ENCODE measurements at places on chromosomes 5 and 9.

DNA sequence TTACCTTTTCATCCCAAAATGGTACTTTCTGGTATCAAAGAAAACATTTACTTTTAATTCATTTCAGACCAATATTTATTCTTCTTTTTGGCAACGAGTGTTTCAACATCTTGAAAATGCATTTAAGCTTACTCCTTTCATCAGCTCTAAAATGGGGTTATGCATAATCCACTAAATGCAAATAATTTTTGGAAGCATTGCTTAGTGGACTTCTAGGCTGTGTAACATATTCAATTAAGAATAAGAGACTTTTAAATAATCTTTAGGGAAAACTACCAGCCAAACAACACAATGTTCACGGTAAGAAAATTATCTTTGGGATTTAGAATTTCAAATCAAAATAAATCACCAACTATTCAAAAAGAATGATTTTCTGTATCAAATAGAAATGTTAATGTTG is 118.2 kb downstream of the ADAMTS6 start:
- DNase-seq: no peak

DNA sequence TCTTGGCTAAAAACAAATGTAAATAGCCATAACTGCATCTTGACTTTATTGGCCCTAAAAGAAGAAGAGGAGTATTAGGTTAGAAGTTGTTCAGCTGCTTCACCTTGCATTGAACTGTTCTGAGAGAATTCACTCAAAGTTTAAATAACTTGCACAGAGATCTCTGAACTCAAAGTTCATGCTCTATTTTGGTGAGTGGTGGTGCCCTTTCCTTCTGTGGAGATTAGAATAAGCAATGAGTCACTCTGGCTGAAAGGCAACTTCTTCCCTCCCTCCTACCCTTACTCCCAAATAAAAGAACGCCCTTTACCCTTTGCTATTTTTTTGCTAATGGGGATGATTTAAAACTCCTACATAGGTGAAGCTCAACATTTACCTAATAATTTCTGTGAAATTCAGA is 48.9 kb downstream of the ERMP1 start:
- no peak for DNase-seq

DNA sequence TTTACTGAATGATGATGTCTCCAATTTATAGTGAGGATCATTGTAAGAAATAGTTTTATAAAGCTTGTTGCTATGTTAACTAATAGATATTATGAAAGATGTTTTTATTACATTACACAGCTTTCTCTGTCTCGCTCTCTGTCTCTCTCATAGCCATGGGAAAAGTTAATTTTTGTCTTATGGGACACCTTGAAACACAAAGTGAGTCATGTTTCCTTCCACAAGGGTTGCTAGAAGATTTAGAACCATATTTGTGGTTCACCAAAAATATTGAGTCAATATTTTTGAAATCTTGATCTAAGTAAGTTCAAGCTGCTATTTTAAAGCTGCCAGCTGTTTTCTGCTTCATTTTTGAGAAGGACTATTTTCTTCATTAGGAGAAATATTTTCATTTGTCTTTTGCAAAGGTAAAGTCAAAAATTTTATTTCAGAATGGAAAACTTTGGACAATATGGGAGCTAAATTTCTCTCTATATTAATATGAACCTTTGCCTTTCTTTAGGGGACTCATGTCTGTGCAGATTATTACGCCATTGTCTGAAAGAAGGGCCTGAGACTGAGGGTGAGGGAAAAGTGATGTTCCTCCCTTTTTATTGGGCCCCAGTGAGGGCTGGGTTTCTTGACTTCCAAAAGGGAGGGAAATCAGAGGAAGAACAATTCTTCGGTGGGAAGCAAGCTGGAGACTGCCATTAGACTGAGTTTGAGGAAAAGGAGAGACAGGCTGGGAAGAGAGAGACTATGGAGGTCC is 87.9 kb upstream of the SLC24A2 start:
- no peak for DNase-seq

DNA sequence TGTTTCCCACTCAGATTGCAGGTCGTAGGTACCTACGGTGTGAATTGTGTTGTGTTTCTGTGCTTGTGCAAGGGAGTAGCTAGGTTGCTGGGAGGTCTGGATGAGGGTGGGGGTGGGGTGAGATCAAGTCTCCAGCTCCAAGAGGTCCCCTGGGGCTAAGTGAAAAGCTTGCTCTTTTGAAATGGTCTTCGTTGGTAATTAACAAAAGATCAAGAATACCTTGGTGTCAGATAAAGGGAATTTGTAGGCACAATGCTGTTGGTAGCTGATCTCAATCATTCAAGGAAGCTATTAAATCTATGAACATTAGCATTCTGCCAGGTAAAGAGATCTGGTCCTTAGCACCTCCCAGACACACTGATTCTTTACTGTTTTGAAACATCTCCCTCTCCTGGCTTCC is 928 bp upstream of the PCDHGC4 start:
- DNase-seq: no peak

- DNase-seq: no peak
Observed at GRCh38 chr5:104299998-104300706, 737.6 kb upstream of the NUDT12 start.

- no peak for DNase-seq
Observed at GRCh38 chr9:75109210-75109839, 21.0 kb downstream of the OSTF1 start.

DNA sequence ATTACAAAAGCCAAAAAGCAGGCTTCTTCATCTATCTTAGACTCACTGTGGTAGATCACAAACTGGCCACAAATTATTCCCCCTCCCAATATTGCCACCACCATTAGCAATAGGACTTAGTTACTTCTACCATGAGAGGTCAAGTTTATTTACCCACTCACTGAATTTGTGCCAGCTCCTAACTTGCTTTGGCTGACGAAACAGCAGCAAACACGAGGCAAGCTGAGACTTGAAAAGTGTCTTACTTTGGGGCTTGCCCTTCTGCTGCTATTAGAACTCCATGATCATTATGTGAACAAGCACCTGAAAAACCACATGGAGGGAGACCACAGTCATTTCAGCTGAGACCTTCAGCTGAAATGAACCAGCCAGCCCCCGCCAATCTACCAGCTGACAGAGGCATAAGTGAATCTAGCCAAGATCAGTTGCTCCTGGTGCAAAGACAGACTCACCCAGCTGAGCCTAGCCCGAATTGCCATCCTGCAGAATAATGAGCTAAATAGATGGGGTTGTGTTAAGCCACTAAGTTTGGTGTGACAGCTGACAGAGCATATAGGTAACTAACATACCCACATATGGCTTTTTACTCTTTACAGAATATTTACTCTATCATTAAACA is 5.7 kb downstream of the WDR41 start:
- DNase-seq: no peak

DNA sequence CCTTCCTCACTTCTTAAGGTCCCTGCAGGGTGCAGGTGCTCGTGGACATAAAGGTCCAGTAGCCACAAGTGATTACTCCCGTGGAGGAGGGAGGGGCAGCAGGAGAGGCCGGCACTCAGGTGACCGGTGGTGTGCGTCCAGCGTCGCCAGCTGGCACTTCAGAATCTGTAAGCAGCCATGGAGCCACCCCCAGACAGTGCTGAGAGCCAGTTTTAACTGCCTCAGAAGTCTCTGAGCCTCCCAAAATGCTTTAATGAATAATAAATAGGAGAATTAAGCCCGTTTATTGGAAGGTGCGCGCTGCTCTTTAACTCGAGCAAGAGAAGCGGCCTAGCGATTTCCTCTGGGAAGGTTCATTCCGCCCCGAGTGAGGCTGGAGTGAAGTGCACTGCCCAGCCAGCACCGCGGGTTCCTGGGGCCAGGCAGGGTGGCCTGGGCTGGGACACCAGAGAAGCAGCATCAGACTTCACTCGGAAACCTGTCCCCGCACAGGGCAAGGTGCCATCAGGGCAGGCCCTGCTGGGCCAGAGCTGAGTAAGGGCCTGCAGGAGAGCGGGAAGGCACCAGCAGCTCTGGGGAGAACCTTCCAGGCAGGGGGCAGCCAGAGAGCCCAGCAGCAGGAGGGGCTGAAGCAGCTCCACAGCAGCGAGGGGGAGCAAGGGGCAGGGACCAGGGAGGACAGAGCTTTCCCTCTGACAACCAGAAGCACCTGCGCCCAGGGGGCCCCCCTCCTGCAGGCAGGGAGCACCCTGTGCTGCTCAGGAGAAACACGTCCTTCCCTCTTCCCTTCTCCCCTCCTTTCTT is 61.2 kb downstream of the VAV2 start:
- no peak for DNase-seq

DNA sequence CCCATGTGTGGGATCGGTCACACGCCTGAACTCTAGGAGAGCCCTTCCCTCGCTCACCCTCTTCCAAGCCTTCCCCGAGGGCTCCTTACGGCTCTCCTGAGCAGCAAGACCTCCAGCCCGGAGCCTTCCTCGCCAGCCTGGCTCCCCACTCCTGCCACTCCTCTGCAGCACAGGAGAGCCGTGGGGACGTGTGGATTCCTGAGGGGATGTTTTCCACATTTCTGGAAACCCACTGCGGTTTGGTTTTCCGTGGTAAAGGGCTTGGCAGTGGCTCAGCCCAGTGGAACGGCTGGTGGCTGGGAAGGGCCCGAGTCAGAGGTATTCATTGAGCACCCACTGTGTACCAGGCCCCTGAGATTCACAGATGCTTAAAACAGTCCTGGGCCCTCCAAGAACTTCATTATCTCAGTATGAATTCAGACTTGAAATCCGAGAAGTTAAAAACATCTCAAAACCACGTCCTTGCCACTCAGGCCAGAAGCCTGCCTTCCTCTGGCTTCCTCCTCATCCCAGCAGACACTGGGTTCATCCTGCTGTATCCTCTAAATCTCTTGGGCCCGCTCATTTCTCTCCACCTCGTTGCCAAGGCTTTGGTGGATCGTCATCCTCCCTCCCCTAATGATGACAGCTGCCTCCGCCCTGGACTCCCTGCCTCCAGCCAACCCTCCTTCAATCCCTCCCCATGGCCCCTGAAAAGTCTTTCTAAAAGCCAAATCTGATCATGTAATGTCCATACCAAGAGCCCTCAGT is 109.6 kb downstream of the FGF18 start:
- DNase-seq: no peak

- no peak for DNase-seq
Observed at GRCh38 chr9:20041697-20042081, 252.9 kb upstream of the SLC24A2 start.

GRCh38 chr5:111830333-111830732 is 73.3 kb upstream of the NREP start:
- no peak for DNase-seq

- no peak for DNase-seq
Observed at GRCh38 chr5:67904366-67904765, 311.2 kb upstream of the PIK3R1 start.

- DNase-seq: no peak
Observed at GRCh38 chr5:172754596-172755356, 16.2 kb downstream of the DUSP1 start.

- DNase-seq: no peak
Observed at GRCh38 chr5:10427201-10427600, 14.5 kb upstream of the ROPN1L start.

DNA sequence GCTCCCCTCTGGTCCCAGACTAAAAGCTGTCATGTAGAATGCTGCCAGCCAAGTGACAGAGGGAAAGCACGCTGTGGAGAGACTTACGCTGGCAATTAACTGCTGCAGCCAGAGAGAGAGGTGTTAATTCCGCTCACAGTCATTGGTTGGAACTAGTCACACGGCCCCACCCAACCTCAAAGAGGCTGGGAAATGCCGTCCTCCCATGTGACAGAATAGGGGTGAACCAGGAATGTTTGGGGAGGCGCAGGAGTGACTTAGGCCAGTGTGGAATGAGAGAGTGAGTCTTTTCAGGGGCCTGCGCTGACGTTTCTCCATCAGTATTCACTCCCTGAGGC is 87.6 kb downstream of the AMBP start:
- no peak for DNase-seq

- no peak for DNase-seq
Observed at GRCh38 chr5:74736759-74737158, 30.2 kb downstream of the GFM2 start.

GRCh38 chr5:56432321-56432720 is 199.2 kb upstream of the ANKRD55 start:
- no peak for DNase-seq

GRCh38 chr5:159782197-159782994 is 133.9 kb upstream of the ADRA1B start:
- no peak for DNase-seq

- no peak for DNase-seq
Observed at GRCh38 chr9:87850391-87850790, 32.3 kb upstream of the SPATA31E1 start.

DNA sequence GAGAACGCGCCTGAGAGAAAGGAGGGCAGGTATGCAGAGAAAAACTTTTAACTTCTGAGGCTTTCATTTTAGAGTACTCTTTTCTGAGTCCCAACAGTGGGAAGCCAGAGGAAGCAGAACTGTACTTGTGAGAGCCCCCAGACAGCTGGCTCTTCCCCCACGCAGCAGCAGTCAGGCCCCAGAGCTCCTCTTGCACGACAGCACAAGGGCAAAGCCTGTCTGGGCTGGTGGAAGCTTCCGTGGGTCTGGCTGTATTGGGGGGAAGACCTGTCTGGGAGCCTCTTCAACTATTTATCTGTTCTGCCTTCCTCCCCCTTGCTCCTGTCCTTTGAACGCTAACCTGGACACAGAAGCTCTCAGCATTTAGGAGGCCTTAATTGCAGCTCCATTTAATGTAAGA is 68.2 kb downstream of the THBS4 start:
- DNase-seq: no peak

GRCh38 chr9:114250235-114250568 is 72.7 kb upstream of the ORM1 start:
- DNase-seq: no peak

GRCh38 chr5:96503501-96504236 is 70.6 kb upstream of the PCSK1 start:
- no peak for DNase-seq

GRCh38 chr5:139062910-139063663 is 135.1 kb downstream of the SIL1 start:
- DNase-seq: no peak

DNA sequence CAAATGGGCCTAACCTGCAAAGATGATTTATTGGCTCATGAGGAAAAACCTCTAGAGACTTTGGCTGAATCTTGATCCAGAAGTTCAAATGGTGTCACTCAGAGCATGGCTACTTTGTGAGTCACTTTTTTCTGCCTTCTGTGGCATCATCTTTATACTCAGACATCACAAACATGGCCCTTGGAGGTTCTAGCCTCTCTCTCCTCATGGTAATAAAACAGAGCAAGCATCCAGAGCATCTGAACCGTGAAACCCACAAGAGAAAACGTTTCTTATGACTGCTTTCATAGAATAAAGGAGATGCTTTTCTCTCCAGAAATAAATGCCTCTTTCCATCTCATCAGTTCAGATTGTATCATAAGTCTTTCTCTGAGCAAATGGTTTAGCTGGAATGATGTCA is 780.3 kb downstream of the KCTD16 start:
- DNase-seq: no peak

DNA sequence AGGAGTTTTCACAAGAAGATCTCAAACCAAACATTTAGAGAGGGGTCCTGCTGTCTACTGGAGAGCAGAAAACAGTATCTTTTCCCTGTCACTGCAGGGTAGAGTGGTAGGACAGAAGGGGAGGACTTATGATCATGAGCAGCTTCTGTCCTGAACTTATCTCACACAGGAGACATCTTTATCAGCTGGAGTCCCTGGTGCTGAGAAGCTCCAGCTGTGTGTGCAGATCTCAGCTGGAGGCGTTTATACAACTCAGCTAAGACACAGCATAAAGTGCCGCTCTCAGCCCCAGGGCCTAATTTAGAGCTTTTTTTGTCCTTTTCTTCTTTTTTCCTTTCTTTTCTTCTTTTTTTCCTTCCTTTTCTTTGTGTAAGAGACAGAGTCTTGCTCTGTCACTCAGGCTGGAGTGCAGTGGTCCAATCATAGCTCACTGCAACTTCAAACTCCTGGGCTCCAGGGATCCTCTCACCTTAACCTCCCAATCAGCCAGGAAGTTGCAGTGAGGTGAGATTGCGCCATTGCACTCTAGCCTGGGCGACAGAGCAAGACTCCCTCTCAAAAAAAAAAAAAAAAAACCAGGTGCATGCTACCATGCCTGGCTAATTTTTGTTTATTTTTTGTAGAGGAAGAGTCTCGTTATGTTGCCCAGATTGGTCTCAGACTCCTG is 31.9 kb downstream of the CCDC125 start:
- no peak for DNase-seq
